ENCODE measurements at places on chromosomes 5 and 9.

GRCh38 chr9:97386265-97386633, 25.6 kb upstream of the TDRD7 start:
- H3K27ac ChIP-seq: no peak overlapping the region
- no peak for DNase-seq
- no peaks in the 10 kb centered on the region for H3K36me3 ChIP-seq
- no peak overlapping the region for H3K4me3 ChIP-seq

GRCh38 chr5:74903165-74903787, 37.1 kb upstream of the FAM169A start:
- DNase-seq: no peak
- no peaks in the 10 kb centered on the region for H3K36me3 ChIP-seq
- no peaks in the 10 kb centered on the region for H3K4me1 ChIP-seq
- H3K27me3 ChIP-seq: no peaks in the 10 kb centered on the region
- H3K4me3 ChIP-seq: no peak overlapping the region
- no peak overlapping the region for H3K27ac ChIP-seq

DNA sequence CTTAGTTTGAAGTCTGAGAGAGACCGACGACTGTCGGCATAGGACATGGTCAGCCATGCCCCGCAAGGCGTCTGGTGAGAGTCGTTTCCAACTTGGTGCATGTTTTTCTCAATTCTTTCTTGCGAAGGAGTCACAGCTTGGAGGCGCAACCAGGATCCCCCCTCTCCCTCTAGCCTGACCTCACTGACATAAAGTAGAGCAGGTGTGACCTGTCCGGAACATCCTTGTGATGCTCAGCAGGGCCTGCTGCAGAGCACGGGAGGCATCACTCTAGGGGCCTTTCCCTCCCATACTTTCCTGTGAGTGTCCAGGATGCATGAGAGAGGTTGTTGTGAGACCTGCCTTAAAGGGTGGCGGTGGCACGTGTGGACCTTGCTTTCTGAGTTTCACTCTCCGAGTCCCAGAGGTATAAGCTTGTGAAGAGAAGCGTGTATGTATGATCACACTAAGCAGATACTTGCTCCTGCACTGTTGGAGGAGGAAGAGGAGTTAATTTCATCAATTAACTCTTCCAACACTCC, 5.0 kb downstream of the TENT4A start:
- no peak overlapping the region for H3K27ac ChIP-seq
- no peak overlapping the region for H3K4me3 ChIP-seq
- H3K4me1 ChIP-seq: peaks cover 86% of the 10 kb centered on the region

GRCh38 chr5:13660072-13660471, 284.4 kb downstream of the DNAH5 start:
- H3K36me3 ChIP-seq: no peaks in the 10 kb centered on the region
- H3K27me3 ChIP-seq: no peaks in the 10 kb centered on the region
- H3K27ac ChIP-seq: no peak overlapping the region
- DNase-seq: no peak

- H3K4me3 ChIP-seq: no peak overlapping the region
- no peaks in the 10 kb centered on the region for H3K27me3 ChIP-seq
- H3K36me3 ChIP-seq: peaks cover 11% of the 10 kb centered on the region
- DNase-seq: no peak
- H3K27ac ChIP-seq: no peak overlapping the region
Observed at GRCh38 chr5:71629950-71630349, 42.8 kb downstream of the MCCC2 start.

DNA sequence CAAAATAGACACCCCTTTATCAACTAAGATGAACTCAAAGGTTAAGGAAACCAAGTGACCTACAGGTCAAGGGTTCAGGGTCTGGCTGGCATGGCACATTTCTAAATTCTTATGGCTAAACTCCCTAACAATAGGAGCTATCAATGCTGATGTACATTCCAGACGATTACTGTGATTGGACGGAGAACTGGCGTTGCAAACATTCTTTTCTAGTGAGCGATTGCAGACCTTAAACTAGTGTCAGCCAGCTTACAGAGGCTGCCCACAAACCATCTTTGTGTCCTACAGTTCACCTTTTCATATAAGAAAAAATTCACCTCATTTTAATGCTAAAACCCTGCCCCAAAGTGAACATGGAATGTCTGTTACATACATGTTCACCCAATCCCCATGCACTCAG, 382.9 kb downstream of the MAT2B start:
- no peak for DNase-seq
- H3K27ac ChIP-seq: no peak overlapping the region
- H3K27me3 ChIP-seq: no peaks in the 10 kb centered on the region
- no peaks in the 10 kb centered on the region for H3K36me3 ChIP-seq
- no peak overlapping the region for H3K4me3 ChIP-seq

DNA sequence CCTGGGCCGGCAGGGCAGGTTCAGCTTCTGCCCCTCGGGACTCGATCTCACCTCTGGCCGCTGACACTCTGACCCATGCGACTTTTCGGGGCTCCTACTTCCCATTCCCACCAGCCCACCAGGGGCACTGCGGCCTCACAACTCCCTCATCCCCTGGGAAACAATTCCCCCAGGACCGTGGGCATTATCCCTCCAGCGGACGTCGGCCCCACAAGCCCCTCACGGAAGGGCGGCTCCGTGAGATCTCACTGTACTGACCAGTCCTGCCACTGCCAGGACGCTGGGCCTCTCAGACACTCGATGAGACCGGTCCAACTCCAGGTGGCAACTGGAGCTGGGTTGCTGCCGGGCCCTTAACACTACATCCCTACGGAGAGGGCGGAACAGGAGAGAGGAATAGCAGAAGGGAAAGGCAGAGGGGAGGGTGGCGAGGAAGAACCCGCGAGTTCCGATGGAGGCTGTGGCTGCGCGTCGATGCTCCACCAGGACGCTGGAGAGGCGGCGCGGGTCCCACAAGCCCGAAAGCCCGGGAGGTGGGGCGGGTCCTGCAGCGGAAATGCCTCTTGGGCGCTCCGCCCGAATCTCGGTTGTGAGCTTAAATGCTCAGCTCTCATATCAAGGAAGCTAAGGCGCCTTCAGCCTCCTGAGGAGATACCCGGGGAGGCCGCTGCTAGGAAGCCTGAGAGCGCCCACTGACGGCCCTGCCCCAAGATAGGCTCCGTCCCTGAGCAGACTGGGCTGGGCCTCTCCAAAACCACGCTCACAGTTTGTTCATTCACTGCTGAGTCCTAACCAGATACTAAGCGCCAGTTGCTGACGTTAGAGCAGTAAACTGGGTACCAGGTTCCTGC, 36.3 kb downstream of the VCP start:
- no peaks in the 10 kb centered on the region for H3K27me3 ChIP-seq
- DNase-seq: peak; percentile 70
- H3K27ac ChIP-seq: peak overlapping the region; percentile 21
- H3K4me1 ChIP-seq: no peaks in the 10 kb centered on the region

DNA sequence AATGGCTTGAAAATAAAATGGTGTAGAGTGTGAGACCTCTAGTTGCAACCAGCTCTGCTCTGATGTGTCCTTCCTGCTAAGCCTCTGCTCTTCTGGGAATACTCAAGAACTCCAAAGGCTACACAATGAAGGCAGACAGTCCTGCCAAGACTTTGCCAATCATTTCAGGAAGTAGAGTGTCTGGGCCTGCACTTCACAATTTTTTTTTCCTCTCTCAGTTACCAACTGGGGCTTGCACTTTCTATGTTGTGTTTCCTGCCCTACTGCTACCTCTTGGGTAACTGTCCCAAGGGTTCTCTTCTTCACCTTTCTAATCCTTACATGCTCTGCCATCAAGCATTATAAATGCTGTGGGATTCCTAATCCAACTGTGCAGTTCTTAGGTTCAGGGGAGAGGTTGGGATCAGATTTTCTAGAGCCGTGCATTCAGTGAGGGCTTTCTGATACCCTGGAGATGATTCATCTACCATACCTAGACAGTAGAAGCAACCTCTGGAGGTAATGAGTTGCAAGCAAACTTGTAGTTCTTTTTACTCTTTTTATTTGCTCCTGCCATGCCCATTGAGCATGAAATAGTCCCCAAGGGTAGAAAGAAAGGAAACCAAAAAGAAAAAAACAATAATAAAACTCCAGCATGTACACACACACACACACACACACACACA, 365.9 kb downstream of the MLLT3 start:
- no peaks in the 10 kb centered on the region for H3K27me3 ChIP-seq
- H3K4me3 ChIP-seq: no peak overlapping the region
- H3K4me1 ChIP-seq: no peaks in the 10 kb centered on the region
- DNase-seq: no peak
- H3K27ac ChIP-seq: no peak overlapping the region

GRCh38 chr5:107930092-107930491, 259.4 kb upstream of the EFNA5 start:
- H3K36me3 ChIP-seq: no peaks in the 10 kb centered on the region
- H3K4me3 ChIP-seq: no peak overlapping the region
- H3K27ac ChIP-seq: no peak overlapping the region
- H3K4me1 ChIP-seq: no peaks in the 10 kb centered on the region
- H3K27me3 ChIP-seq: no peaks in the 10 kb centered on the region

DNA sequence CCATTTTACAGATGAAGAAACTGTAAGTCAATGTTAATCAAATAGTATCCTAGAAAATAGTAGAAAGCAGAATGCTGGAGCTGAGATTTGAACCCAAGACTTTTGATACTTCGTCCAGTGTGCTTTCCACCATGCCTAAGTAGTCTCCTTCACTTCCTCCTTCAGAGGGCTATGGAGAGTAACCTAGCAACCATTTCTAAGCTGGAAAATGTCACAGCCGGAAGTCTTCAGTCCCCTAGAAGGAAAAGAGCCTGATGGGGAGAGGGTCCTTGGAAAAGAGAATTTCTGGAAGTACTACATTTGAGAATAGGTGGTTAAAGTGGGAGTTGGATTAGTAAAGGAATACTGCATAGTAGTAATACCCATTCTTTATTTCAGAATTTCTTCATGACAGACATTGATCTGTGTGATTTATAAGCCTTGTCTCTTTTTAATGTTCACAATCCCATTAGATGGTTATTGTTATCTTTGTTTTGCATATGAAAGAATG, 32.7 kb downstream of the PCDHAC2 start:
- H3K27ac ChIP-seq: no peak overlapping the region
- DNase-seq: no peak
- no peaks in the 10 kb centered on the region for H3K36me3 ChIP-seq
- peaks cover 3% of the 10 kb centered on the region for H3K27me3 ChIP-seq

GRCh38 chr5:112643339-112643971, 94.2 kb upstream of the APC start:
- no peak overlapping the region for H3K4me3 ChIP-seq
- no peak for DNase-seq
- peak overlapping the region; percentile 18 for H3K27ac ChIP-seq
- H3K27me3 ChIP-seq: no peaks in the 10 kb centered on the region
- H3K36me3 ChIP-seq: no peaks in the 10 kb centered on the region

DNA sequence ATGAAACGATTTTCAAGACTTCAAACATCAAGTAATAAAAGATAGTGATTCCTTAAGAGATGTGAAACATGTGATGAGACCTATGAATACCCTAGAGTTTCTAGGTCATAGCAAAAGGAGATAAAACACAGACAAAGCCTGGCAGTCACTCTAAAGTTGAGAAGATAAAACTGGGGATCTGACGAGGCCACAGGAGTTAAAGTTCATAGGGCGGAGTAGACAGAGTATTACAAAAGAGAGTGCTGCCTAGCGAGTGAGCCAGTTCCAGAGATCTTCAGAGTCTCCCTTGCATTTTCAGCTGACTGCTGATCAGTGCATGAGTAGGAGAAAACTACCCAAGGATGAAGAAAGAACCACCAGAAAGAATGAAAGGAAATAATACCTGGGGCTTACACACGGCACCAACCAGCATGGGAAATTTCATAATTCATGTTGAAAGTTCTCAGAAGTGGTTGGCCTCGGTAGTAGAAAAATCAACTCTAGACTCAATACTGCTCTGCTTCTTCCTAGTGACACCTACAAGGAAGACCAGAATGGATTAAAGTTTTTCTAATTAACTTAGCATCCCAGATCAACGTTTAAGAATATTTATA, 30.4 kb downstream of the FBXO4 start:
- no peak for DNase-seq
- H3K4me1 ChIP-seq: no peaks in the 10 kb centered on the region
- H3K36me3 ChIP-seq: no peaks in the 10 kb centered on the region
- no peak overlapping the region for H3K4me3 ChIP-seq
- H3K27me3 ChIP-seq: no peaks in the 10 kb centered on the region

GRCh38 chr5:170410401-170410800, 21.2 kb upstream of the KCNMB1 start:
- no peaks in the 10 kb centered on the region for H3K27me3 ChIP-seq
- no peak overlapping the region for H3K27ac ChIP-seq
- H3K4me1 ChIP-seq: no peaks in the 10 kb centered on the region
- H3K36me3 ChIP-seq: no peaks in the 10 kb centered on the region
- DNase-seq: no peak

DNA sequence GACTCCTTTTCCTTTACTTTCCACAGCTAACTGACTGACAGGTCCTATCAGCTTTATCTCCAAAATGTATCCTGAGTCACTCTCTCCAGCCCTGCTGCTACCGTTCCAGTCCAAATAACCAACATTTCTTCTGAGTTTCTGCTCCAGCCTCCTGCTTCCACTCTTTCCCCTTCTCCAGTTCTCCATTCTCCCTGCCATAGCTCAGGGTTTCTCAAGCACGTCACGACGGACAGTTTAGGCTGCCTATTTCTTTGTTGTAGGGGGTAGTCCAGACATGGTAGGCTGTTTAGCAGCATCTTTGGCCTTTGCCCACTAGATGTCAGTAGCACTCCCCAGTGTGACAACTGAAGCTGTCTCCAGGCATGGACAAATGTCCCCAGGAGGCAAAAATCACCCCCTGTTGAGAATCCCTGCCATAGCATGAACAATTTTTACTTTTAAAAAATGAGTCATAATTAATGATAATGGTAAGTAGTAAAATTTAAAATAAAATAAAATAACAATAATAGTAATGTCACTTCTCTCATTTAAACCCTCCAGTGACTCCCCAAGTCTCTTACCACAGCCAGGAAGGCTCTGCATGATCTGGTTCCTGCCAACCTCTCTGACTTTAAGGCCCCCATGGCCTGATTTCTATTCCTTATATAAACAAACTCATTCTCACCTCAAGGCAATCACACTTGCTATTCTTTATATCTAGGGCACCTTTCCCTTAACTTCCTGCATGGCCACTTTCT, 105.4 kb upstream of the FER start:
- H3K27ac ChIP-seq: no peak overlapping the region
- no peak overlapping the region for H3K4me3 ChIP-seq
- peak; percentile 65 for DNase-seq
- peaks cover 4% of the 10 kb centered on the region for H3K4me1 ChIP-seq
- no peaks in the 10 kb centered on the region for H3K36me3 ChIP-seq

- peak overlapping the region; percentile 69 for H3K4me3 ChIP-seq
- no peaks in the 10 kb centered on the region for H3K4me1 ChIP-seq
- peak overlapping the region; percentile 89 for H3K27ac ChIP-seq
- H3K36me3 ChIP-seq: peaks cover 21% of the 10 kb centered on the region
Observed at GRCh38 chr5:150945947-150946346, 41.2 kb upstream of the ZNF300 start.

DNA sequence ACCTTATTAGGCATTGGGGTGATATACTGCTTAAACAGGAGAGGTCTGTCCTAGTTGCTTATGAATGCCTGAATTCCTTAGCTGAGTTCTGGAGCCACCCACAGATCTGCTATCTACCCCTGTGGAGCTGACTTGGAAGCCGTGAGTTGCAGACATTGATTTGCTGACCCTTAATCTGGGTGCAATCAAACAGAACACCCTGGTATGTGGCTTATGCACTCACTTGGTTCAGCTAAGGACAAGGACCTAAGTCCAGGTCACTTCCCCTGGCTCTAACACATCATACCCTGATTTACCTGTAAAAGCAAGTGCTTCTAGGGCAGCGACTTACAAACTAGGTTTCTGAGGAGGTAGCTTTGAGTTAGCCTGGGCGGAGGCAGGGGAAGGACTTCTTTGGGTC, 41.6 kb upstream of the TLR4 start:
- H3K4me1 ChIP-seq: no peaks in the 10 kb centered on the region
- no peaks in the 10 kb centered on the region for H3K27me3 ChIP-seq
- H3K4me3 ChIP-seq: no peak overlapping the region
- DNase-seq: no peak

- H3K36me3 ChIP-seq: peaks cover 5% of the 10 kb centered on the region
- H3K27me3 ChIP-seq: no peaks in the 10 kb centered on the region
- no peak overlapping the region for H3K27ac ChIP-seq
- DNase-seq: no peak
Observed at GRCh38 chr9:111937781-111938426, 41.3 kb downstream of the UGCG start.
